ENCODE measurements at places on chromosomes 4 and X.

GRCh38 chr4:94442251-94442650 is 9.5 kb upstream of the PDLIM5 start:
- DNase-seq = no peak

DNA sequence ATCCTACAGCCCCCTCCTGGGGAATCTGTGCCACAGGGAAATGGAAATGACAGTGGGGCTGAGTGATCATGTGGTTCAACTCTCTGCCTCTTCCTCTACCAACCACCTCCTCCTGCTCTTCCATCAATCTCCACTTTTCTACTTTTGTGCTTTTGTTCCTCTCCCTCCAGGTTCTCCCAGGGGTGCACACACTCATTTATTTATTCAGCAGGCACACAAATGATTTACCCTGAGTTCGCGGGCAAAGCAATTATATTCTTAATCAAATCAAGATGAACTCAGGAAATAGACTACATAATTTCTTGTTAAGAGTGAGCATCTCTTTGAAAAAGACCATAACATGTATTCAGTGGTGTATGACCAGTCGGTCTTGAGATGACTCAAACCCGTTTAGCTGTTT is 69.2 kb downstream of the VCX3A start:
- no peak for DNase-seq

- DNase-seq = no peak
These were observed 185.7 kb upstream of the NRK start for GRCh38 chrX:105636667-105637066.

DNA sequence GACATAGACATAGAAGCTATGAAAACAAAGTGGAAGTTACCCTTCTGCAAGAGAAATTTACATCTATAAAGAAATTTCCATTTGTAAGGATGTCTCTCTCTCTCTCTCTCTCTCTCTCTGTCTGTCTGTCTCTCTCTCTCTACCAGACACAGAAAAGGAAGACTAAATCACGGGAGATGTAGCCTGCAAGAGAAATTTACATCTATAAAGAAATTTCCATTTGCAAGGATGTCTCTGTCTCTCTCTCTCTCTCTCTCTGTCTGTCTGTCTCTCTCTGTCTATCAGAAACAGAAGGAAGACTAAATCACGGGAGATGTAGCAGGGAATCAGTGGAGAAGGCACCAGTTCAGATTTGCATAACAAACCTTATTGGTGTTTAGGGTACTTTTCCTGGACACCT is 65.6 kb upstream of the CTSO start:
- no peak for DNase-seq

GRCh38 chr4:184588893-184589292 is 60.4 kb downstream of the CASP3 start:
- DNase-seq = no peak

DNA sequence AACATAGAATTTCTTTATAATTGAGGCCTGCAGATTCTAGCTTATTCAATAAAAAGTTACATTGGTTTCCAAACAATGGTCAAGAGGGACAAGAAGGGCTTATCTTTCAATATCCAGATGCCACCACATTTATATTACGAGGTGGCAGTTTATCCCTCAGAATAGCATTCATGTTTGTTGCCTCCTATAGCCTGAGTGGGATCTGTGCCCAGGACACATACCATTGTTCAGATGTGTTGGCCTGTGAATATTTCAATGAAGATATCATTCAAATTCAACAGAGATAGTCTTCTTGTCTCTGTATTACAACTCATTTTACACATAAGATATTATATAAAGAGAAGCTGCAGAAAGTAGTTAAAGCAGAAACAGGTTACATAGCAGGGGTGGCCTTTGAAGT is 20.5 kb downstream of the GLRB start:
- DNase-seq = no peak

Data from suppressor macrophage treated with lipopolysaccharide for 4 hours (primary cell).